ENCODE measurements at places on chromosomes 5 and 9.

DNA sequence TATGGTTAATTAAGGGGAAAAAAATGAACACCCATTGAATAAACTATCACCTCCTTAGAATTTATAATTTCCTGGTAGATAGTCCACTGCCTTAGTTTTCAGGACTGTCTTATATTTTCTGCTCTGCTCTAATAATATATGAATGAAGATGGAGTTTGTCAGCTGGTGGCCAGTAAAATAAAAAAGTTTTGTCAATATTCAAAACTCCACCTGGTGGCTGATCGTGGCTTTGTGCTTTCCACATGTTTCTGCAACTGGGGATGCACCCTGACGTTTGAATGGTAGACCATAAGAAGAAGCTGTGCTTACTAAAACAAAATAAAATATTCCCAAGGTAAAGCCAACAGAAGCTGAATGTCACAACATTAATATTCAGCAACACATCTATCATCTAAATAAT, 286.6 kb upstream of the IZUMO3 start:
- peak; percentile 1 for DNase-seq
- H3K27ac ChIP-seq, result no peak overlapping the region
- H3K36me3 ChIP-seq, result no peaks in the 10 kb centered on the region
- no peak overlapping the region for H3K4me3 ChIP-seq
- H3K27me3 ChIP-seq, result no peaks in the 10 kb centered on the region
- H3K4me1 ChIP-seq, result no peaks in the 10 kb centered on the region

DNA sequence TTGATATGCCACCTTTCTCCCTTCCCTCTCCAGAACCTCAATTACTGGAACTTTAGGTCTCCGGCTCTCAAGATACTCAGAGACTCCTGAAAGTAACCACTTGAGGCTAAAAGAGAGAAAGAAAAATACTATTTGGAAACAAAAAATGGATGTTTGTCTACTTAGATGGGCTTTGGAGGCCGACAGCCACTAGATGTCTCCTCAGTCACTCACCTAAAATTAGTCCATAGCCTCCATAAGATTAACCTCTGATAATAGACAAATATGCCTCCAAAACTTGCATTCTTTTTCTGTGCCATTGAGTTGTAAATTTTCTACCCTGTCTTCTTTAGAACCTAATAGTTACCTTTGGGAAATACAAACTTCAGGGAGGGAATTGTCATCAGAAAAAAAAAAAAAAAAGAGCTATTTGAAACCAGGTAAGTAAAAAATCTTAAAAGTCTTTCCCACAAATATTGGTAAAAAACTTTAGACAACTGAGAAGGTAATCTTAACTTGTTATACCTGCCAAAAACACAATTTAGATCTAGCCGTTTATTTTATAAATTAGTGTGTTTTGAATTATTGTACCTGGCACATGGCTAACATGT, 11.2 kb upstream of the PCDH1 start:
- H3K4me3 ChIP-seq, result no peak overlapping the region
- H3K27me3 ChIP-seq, result peaks cover 29% of the 10 kb centered on the region
- no peaks in the 10 kb centered on the region for H3K36me3 ChIP-seq

DNA sequence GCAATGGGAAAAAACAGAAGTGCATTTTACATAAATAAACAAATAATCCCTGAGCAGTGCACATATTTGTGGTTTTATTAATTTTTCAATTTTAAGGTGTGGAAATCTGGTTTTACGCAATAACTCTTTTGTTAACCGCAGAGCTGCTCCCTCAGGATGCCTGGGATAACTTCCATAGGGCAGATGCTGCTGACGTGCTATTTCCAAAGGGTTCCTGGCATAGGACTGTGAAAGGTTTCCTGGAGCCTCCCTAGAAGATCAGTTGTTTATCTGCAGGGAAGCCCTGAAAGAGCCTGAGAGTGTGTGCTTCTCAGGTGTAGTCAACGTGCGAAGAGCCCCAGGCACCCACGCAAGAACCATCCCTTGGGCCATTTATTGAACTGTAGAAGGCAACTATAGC, 443.5 kb downstream of the PLK2 start:
- no peaks in the 10 kb centered on the region for H3K36me3 ChIP-seq
- no peak overlapping the region for H3K4me3 ChIP-seq
- DNase-seq, result no peak
- no peaks in the 10 kb centered on the region for H3K4me1 ChIP-seq

DNA sequence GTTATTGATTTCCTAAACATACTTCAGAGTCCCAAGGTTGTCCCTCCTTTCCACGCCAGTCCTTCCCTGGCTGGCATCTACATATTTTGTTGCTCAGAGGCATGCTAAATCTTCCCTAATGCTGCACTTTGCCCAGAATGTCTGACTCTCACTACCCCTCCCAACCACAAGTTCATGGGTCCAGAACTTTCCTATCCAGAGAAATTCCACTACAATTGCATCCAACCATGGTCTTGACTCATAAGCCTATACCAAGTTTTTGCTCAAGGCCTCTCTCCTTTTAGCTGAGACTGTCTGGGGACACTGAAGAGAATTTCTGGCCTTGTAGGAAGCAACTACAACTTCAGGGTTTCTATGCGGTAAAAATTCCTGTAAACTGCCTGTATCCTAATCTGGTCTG, 206.3 kb downstream of the BNC2 start:
- no peaks in the 10 kb centered on the region for H3K27me3 ChIP-seq
- H3K36me3 ChIP-seq, result no peaks in the 10 kb centered on the region
- H3K27ac ChIP-seq, result no peak overlapping the region
- H3K4me3 ChIP-seq, result no peak overlapping the region

DNA sequence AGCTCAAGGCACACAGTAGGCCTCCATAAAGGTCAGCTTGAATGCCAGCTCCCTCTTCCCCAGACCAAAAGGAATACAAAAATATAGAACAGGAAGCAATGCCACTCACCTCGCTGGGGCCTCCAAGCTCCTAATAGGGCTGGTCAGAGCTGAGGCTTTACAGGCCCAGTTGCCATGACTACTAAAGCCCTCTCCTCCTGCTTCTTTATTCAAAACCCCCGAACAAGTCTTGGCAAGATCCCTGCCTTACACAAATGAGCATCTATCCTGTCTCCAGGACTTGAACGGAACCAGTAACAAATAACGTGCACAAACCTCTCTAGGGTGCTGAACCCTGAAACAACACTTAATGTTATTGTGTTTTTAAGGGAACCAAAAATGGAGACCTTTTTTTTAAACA, 136.3 kb downstream of the SIL1 start:
- no peak for DNase-seq
- H3K27me3 ChIP-seq, result no peaks in the 10 kb centered on the region
- H3K4me3 ChIP-seq, result no peak overlapping the region
- H3K4me1 ChIP-seq, result no peaks in the 10 kb centered on the region
- no peak overlapping the region for H3K27ac ChIP-seq

GRCh38 chr9:2274762-2275161, 259.6 kb downstream of the SMARCA2 start:
- DNase-seq, result no peak
- H3K4me1 ChIP-seq, result no peaks in the 10 kb centered on the region
- H3K4me3 ChIP-seq, result no peak overlapping the region
- no peaks in the 10 kb centered on the region for H3K36me3 ChIP-seq
- no peak overlapping the region for H3K27ac ChIP-seq

- H3K4me3 ChIP-seq, result no peak overlapping the region
- no peaks in the 10 kb centered on the region for H3K4me1 ChIP-seq
- DNase-seq, result no peak
- no peak overlapping the region for H3K27ac ChIP-seq
Observed at GRCh38 chr5:78665534-78665933, 17.0 kb upstream of the LHFPL2 start.
